ENCODE measurements at places on chromosomes 4 and X.

GRCh38 chr4:184668096-184668495 lies 18.6 kb downstream of the PRIMPOL start:
- DNase-seq = no peak

DNA sequence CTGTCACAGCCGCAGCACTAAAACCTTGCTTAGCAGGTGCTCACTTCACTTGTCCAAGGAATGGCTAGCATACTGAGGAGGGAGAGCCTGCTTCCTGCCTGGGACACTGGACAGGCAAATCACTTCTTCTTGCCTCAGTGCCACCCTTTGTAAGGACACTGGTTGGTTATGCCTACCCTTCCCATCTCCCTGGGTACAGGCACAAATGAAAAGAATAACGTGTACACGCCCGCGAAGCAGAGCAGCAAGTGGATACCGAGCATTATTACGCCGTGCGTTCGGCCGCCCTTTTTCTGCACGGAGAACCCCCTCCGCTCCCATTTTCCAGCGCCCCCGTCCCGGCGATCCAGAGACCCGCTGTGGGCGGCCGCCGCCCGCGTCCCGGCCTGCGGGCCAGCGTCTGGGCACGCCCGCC lies 338 bp upstream of the KLHL2 start:
- DNase-seq = no peak

DNA sequence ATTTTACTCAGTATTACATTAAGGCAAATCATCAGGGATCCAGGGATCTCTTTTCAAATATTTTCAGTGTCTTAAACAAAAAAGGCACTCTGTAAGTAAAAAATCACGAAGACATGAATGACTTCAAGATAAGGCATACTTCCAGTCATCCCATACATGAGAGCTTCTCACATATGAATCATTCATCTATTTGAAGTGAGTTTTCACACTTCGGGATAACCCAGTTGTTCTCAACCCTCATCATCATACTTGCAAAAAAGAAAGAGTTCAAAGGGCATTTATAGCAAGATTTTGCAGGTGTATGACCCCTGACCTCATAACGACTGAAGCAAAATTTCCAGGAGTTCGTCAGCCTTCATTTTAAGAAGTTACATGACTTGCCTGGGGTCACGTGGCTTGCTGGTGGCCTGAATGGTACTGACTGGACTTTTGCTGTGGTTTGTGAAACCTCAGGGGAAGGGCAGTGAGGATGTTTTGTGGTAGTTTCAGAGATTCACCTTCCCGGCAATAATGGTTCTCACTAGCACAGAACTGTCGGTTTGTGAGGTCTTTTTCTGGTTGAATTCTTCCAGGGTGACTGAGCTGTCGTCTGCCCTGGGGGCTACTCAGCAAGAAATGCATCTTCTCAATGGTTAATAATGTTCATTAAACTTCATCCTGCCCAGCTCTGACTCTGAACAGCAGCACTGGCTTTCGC lies 115.8 kb upstream of the SHISA3 start:
- no peak for DNase-seq

GRCh38 chrX:39309018-39309635 lies 507.9 kb downstream of the MID1IP1 start:
- DNase-seq = no peak

- DNase-seq = no peak
Measured at GRCh38 chr4:31246856-31247255, 526.7 kb downstream of the PCDH7 start.

Data from activated CD8-positive, alpha-beta memory T cell treated with anti-CD3 and anti-CD28 coated beads for 1 hour (primary cell).